ENCODE measurements at places on chromosomes 13 and 19.

DNA sequence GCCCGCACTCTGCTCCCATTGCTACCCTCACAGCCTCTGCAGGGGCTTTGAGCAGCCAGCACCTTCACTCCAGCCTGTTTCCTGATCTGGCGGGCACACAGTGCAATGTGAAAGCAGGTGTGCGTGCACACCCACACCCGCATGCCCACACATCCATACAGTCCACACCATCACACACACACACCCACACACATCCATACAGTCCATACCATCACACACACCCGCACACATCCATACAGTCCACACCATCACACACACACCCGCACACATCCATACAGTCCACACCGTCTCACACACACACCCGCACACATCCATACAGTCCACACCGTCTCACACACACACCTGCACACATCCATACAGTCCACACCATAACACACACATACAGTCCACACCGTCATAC, 28.0 kb downstream of the PIAS4 start:
- no peak for DNase-seq

DNA sequence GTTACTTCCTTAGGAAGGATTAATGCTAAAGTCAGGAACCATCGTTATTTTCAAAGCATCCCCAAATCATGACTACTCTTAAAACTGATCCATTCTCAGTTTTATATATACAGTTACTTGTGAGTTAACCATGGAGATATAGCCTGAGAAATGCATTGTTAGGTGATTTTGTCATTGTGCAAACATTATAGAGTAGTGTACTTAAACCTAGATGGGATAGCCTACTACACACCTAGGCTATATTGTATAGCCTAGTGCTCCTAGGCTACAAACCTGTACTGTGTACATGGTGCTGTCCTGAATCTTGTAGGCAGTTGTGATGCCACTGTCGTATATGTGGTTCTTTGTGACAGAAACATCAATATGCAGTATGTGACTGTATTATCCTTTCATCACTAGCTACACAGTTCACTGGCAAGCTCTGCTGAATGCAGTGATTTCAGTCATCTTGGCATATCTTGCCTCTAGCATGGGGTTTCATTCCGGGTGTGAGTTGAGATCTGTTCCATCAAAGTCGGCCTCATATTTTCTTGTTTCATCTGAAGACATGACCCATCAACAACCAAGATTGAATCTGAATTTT, 45.3 kb downstream of the CDK8 start:
- DNase-seq = no peak

DNA sequence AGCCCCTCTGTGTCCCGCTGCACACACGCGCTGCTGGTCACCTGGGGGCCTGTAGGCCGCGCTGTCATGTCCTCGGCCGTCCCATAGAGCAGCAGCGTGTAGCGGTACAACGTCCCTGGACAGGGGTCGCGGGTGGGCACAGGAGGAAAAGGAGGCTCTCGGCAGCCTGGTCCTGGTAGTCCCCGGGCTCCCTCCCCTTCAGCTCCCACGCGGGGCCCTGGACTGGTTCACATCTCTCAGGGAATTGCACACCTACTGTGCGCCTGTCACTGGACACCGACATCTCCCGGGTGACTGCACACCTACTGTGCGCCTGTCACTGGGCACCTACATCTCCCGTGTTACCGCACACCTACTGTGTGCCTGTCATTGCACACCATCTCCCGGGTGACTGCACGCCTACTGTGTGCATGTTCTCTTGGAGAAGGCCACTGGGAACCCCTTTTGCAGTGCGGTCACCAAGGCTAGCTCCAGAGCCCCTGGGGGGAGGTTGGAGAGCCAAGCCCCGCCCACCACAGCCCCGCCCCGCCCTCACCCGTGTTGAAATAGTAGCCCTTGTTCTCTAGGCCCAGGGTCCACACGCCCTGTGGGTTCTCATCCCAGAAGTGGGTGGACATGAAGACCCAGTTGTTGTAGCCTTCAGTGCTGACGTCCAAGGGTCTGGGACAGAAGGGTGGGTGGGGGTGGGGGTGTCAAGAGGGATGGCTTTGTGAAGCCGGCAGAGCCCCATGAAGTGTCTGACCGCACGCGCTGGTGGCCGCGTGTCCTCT, 3.5 kb upstream of the C19orf25 start:
- DNase-seq = no peak

- DNase-seq = no peak
Observed at GRCh38 chr19:11463391-11463790, 17.5 kb downstream of the ELAVL3 start.

- no peak for DNase-seq
Observed at GRCh38 chr13:33227927-33228647, 57.5 kb downstream of the STARD13 start.
